Cortex of kidney (tissue), 1 donor: ENCODE measurements at places on chromosomes 5 and 9.

DNA sequence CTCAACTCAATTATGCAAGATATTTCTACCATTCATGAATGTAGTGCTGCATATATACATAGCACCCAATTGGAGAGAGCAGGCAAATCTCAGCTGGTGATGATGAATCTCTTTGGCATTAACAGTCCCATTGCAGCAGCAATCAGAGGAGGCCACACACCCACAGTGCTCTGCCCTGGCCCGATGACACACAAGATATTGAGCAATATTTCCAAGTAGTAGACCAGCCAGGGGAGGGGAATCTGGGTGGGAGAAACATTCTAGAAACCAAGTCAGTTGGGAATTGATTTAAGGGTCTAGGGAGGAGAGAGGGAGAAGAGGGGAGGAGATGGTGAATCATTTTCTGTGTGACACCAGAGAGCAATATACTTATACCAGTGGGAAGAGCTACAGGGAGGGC lies 14.9 kb upstream of the C5orf63 start:
- DNase-seq, result no peak

GRCh38 chr5:23257656-23258055 lies 249.8 kb upstream of the PRDM9 start:
- DNase-seq, result no peak

DNA sequence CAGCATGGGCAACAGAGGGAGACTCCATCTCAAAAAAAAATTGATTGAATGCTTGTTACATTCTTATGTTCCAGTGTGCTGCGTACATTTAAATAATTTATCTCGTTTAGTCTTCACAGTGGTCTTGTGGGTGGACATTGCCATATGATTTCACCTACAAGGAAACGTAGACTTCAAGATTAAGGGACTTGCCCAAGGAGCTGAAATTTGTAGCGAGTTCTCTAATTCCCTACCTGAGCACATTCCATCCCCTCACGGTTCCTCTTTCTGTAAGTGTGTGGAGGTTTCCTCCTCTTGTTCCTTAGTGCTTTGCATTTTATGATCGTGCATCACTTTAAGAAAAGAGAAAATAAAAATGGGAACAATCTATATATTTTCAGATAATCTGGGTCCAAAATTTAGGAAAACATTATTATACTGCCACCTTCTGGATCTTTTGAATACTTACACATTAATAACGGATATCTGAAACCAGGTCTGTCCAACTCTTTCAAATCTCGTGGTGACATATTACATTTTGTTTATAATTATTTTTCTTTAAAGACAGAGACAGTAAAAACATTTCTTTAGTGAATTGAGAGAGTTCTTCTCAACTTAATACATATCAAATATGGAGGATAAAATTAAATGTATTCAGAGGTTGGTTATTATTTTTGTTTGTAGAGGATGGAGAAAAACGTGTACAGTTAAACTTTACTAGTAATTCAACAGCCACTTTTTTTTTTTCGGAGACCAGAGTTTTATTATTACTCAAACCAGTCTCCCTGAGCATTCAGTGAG lies 29.9 kb upstream of the C7 start:
- DNase-seq, result no peak

- DNase-seq, result no peak
Measured at GRCh38 chr5:126659805-126660482, 59.2 kb downstream of the PHAX start.

GRCh38 chr5:143245929-143246561 lies 157.4 kb downstream of the NR3C1 start:
- DNase-seq, result no peak

GRCh38 chr5:56938858-56939257 lies 13.1 kb downstream of the MIER3 start:
- DNase-seq, result no peak

DNA sequence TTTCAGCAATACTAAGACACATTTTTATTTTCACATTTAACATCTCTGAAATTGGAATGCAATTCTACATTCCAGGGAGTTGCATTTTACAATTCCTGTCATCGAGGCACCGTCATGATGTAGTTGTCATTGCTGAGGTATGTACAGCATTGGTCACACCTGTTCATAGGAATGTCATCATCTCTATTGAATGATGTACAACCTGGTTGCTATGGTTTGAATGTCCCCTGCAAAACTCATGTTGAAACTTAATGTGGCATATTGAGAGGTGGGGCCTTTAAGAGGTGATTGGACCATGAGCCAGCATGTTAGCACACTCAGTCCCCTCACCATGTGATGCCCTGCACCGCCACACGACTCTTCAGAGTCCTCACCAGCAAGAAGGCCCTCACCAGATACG lies 103.1 kb downstream of the CEMIP2 start:
- no peak for DNase-seq

DNA sequence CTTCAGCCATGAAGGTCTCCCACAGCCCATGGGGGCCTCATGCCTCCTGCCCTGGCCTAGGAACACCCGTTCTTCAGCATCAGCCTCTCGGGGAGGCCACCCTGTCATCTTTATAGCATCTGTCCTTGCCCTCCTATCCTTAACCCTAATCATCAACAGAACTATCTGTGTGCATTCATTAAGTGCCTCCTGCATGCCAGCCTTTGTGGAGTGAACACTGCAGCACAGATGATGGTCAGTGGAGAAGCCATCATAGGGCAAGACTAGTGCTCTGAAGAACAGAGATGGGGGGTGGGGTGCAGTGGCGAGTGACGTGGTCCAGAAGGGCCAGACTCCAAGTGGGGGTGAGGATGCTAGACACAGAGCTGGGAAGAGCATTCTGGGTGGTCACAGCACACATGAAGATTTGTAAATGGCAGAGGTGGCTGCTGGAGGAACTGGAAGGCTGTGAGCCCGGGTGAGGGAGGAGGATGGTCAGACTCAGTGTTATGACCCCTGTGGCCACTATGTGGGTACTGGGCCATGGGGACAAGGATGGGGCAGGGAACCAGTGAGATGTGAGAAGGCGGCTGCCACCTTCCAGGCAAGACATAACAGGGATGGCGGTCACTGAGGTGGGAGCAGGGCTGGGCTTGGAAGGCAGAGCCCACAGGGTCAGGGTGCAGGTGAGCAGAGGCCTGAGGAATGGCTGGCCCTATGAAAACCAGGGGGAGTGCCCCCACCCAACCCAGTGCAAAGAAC lies 3.6 kb upstream of the CARD19 start:
- DNase-seq, result no peak

DNA sequence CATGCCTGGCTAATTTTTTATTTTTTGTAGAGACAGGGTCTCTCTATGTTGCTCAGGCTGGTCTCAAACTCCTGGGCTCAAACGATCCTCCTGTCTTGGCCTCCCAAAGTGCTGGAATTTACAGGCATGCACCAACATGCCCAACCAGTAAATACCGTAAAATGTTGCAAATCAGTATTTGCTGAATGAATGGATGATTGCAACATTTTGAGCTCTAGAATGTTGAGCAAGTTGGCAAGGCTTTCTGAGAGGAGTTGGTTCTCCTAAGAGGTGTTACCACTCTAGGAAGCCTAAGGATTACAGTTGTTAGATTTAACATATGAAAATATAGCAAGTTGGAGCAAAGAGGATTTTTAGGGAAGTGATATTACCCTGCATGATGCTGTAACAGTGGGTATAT lies 15.6 kb upstream of the DMXL1 start:
- DNase-seq, result no peak
